ENCODE measurements at places on chromosomes 1 and 21.
A peak's percentile ranks its signal among the peaks of the same experiment; 100 is the strongest.

- peak; percentile 39 for DNase-seq
Observed at GRCh38 chr1:78003882-78004718, 639 bp upstream of the DNAJB4 start.

DNA sequence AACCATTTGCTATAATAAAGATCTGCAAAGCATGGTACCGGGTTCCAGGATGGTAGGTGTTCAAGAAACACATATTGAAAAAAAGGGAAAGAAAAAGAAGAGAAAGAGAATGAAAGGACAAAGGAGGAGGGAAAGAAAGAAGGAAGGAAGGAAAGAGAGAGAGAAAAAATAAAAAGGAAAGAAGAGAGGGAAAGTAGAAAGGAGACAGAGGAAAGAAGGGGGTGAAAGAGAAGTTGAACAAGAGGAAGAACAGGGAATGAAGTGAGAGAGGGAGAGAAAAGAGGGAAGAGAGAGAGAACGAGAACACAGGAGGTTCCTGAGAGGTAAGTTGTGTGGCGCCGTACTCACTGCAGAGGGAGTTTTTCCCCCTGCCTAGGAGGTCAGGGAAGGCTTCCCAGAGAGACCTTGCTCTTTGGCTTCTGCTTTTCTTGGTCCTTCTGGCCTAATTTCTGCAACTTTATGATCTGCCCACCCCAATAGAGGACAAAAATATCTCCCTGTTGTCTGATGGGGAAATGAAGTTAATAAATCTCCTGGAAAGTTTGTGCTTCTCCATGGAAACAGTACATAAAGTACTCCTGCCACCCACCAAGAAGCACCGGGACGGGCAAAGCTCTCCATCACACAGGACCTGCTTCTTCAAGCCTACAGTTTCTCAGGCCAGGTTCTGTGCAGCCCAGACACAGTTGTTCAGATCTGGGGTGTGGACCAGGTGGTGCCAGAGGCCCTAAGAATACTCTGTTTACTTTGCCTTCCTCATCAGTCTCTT, 124.8 kb downstream of the ROR1 start:
- DNase-seq: no peak

- peak; percentile 55 for DNase-seq
Observed at GRCh38 chr1:223363856-223364684, at the start of gene SUSD4. Gene SUSD4, minus strand, starts transcription at chr1:223364176. Its CDS starts 751 bp downstream, at chr1:223363425.

- no peak for DNase-seq
Observed at GRCh38 chr1:229025576-229025975, 245.3 kb upstream of the RAB4A start.

- DNase-seq: no peak
Observed at GRCh38 chr1:59414406-59415133, 117.7 kb downstream of the FGGY start.

DNA sequence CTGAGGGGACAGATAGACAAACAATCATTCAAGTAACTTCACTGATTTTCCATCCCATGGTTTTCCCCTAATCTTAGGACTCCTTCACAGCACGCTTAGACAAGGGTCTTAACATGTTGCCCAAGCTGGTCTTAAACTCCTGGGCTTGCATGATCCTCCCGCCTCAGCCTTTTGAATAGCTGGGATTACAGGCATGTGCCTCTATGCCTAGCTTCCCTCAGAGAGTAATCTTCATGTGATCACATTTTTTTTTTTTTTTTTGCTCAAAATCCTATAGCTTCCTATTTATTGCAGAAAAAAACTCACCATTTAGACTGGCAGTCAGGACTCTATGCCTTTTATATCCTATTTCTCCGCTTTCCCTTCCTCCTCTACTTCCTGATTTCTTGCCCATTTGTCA, 90.4 kb upstream of the DPH5 start:
- DNase-seq: no peak

- peak; percentile 59 for DNase-seq
Observed at GRCh38 chr1:52632732-52633290, at the start of gene SHISAL2A. Gene SHISAL2A, plus strand, starts transcription at chr1:52633168. Its CDS starts 326 bp downstream, at chr1:52633494.

DNA sequence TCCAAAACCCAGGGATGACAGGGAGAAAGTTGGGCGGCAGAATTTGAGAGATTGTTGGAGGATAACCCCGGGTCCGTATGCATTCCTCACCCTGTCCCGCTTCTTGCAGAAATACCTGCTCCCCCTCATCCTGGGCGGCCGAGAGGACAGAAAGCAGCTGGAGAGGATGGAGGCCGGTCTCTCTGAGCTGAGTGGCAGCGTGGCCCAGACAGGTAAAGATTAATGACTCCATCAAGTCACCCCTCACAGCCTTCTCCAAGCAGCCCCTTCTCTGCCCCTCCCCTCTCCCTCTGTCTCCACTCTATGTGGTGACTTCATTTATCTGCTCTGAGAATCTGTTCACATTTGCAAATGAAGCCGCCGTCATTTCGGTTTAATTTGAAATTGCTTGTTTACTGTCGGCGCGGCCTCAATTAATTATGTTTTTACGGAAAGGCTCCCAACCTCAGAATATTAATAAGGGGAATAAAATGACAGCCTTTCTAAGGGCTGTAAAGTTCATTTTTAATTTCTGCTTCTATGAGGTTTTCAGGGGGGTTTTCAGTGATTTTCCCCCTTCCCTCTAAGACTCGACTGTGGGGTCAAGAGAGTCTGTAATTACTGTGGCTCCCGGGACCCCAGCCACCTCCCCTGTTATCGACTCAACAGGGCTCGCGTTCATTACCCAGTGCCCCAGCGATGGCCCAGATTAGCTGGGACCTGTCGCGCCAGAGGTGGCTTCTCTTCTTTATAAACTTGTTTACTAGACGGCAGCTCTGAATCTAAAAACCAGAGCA, 148.3 kb downstream of the PEX14 start:
- DNase-seq: no peak

GRCh38 chr21:46618738-46619379, 14.0 kb upstream of the S100B start:
- no peak for DNase-seq

GRCh38 chr1:227845147-227845458, 29.6 kb downstream of the PRSS38 start:
- no peak for DNase-seq

- no peak for DNase-seq
Observed at GRCh38 chr1:47970882-47971281, 26.3 kb downstream of the TRABD2B start.

GRCh38 chr1:18072066-18072465, 35.5 kb upstream of the IGSF21 start:
- DNase-seq: no peak

DNA sequence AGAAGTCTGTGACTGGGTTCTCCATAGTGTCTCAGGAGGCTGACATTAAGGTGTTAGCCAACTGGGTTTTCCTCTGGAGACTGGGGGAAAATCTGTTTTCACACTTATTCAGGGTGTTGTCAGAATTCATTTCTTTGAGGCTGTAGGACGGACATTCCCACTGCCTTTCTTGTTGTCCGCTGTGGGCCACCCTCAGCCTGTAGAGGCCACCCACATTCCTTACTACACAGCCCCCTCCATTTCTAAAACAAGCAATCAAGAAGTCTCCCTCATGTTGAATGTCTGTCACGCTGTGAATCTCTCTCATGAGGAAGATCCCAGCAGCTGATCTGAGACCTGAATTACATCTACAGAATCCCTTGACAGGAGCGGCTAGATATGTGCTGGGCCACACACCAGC, 295.5 kb upstream of the RUNX1 start:
- no peak for DNase-seq

DNA sequence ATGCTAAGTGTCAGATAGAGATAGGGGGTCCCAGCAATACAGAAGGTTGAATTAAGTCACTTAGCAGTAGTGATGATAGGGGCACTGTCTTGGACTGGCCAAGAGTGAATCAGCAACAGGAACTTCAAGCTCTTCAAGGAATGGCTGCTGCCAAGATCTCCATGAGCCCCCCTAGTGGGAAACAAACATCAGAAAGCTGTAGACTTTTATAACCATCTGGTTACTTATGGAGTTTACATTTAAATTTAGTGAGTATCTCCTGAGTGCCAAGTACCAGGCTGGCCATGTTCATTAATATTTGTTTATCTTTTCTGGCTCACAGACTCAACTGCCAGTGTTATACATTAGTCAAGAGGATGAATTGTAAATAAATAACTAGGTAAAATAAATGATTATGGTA, 327.3 kb downstream of the TTLL7 start:
- no peak for DNase-seq

DNA sequence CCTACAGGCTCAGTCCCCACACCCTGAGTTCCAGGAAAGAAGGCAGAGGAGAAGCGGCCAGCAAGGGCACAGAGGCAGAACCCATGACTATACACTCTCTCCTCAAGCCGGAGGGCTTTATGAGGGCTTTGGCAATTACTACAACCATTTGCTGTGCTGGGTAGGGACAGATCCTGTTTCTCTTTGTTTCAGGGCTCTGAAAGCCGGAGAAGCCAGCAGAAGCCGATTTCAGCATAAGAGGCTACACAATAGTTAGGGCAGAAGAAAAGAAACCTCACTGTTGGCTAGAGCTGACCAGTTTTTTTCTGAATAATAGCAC, 13.9 kb downstream of the GPR3 start:
- no peak for DNase-seq

DNA sequence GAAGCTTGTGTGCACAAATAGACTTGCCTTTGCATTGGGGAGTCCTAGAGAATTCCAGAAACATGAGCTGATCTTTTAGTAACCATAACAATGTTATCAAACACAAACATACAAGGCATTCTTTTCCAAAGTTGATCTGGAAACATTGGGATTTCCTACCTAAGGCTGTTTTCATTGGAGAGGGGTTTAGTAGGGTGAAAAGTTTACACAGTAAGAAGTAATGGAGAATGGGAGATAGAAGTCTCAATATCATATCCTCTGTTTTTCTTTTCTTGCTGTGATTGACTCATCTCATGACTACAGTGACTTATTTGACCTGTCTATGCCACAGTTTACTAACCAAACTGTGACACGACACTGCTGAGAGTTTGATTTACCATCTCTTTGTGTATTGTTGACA, 65.6 kb upstream of the PLA2G4A start:
- DNase-seq: peak; percentile 17

DNA sequence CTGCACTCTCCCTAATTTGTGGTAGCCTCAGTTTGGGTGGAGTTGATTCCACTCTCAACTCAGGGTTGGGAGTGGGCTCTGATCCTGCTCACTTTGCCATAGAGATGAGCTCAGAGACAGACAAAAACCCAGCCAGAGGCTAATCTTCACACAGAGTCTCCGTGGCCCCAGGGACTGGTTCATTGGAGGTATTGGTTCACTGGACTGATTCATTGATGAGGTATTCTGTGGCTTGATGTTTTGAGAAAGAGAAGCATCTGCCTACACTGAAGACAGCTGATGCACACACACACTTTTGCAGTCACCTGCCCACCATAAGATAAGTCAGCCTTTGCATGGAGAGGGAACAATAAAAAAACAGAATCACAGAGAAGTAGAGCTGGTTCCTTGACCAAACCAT, 183.8 kb downstream of the AJAP1 start:
- no peak for DNase-seq

- DNase-seq: no peak
Observed at GRCh38 chr1:19054216-19054615, 97.7 kb upstream of the IFFO2 start.

GRCh38 chr1:154237435-154237834, 16.7 kb downstream of the UBAP2L start:
- DNase-seq: no peak

DNA sequence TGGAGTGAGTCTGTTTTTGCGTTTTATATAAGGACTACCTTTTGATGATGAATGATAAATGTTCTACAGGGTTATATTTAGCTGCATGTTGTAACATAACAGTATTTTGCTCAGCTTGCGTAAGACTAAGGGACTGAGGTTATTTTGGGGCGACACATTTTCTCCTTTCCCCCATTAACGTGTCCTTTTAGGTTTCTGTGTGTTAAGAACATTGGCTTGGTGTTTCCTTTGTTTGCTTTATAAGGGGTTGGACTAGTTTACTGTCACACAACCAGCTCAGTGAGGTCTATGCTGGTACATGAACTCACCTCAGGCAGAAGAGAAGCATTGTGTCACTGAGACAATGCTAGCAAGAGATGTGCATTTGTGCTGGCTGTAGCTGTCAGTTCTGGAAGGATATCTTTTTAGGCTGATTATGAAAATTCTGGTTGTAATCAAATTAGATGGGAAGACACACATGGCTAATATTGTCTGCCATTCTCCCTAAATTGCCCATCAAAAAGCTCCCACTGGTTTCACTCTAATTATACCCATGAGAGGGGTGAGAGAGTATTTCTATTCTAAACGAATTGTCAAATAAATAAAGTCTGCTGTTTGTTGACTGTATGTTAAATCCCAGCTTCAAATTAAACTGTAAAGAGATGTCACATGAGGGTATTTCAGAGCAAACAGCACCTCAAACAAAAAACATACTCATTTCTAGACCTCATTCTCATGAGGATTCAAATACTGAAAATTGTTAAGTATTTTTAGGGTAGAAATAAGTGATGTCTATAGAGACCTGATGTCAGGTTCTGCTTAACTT, 62.6 kb downstream of the CDC14A start:
- DNase-seq: no peak

GRCh38 chr1:40880813-40881549, 18.8 kb upstream of the CITED4 start:
- DNase-seq: no peak

DNA sequence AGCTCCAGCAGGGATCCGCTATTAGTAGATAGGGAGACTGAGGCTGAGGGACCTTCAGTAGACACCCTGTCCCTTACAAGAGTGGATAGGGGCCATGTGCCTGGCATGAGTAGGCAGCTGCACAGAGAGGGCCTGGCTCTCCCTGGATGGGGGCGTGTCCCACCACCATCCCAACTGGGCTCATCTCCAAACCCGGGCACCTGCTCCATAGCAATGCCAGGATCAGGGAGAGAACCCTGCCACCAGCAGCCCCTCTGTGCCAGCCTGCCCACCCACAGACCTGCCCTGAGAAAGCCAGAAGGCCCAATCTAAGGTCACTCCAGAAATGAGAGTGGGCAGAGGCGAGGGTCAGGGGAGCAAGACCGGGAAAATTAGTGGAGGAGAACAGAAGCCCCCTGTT, 121.3 kb downstream of the GRIK3 start:
- DNase-seq: no peak

- DNase-seq: no peak
Observed at GRCh38 chr21:26888931-26889330, 43.7 kb upstream of the ADAMTS1 start.

GRCh38 chr1:6028042-6028850, 17.4 kb upstream of the KCNAB2 start:
- DNase-seq: no peak

- DNase-seq: no peak
Observed at GRCh38 chr21:38351176-38351959, 94.6 kb downstream of the KCNJ15 start.

DNA sequence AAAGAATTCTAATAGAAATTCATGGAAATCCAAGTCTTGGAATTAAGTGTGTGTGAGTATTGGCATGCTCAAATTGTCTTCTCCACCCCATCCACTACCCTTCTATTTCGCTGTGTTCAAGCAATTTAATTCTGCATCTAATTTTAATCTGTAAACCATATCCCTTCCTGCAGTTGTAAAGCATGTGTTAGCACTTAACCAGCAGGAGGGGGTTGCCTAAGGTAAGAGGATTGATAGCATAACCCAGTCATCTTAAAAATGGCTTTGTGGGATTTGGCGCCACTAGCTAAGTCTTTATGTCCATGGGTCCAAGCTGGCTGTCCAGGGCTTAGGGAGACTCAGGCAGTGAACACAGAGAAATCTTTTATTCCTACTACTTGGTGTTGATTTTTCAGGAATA, 210.3 kb downstream of the PTPRC start:
- DNase-seq: no peak

GRCh38 chr1:192943522-192943921, 115.6 kb downstream of the UCHL5 start:
- DNase-seq: no peak
